ENCODE measurements at places on chromosomes 16 and 17. TPM values are rescaled to one million over a fixed set of nuclear protein-coding genes. Genes with fewer than 3 reads are reported as not detected.

Gene CDH1
- total RNA-seq: 0.16 TPM

Gene RAD51C
- 77.3 TPM for total RNA-seq

Gene ATP2C2
- not detected for total RNA-seq

Gene GSPT1
- total RNA-seq: 250 TPM

Gene CA10
- total RNA-seq: not detected

Gene ST6GALNAC1
- total RNA-seq: not detected

Gene PRKCB
- 82.6 TPM for total RNA-seq

Gene TEDC2
- total RNA-seq: 24.0 TPM

Gene UMOD
- total RNA-seq: not detected

GRCh38 chr16:83914091-83914710 lies 15.3 kb downstream of the MLYCD start:
- no peak for DNase-seq
- H3K27me3 ChIP-seq: no peaks in the 10 kb centered on the region
- peaks cover 20% of the 10 kb centered on the region for H3K36me3 ChIP-seq
- H3K4me1 ChIP-seq: no peaks in the 10 kb centered on the region
- no peak overlapping the region for H3K4me3 ChIP-seq

- DNase-seq: no peak
- peaks cover 34% of the 10 kb centered on the region for H3K27me3 ChIP-seq
- H3K4me1 ChIP-seq: no peaks in the 10 kb centered on the region
- H3K4me3 ChIP-seq: no peak overlapping the region
- no peak overlapping the region for H3K27ac ChIP-seq
These were observed 118.3 kb upstream of the EEF2KMT start for GRCh38 chr16:5215901-5216300.

GRCh38 chr17:52419229-52419641 lies 260.7 kb upstream of the CA10 start:
- no peaks in the 10 kb centered on the region for H3K36me3 ChIP-seq
- H3K4me3 ChIP-seq: no peak overlapping the region
- no peak for DNase-seq
- no peaks in the 10 kb centered on the region for H3K4me1 ChIP-seq
- H3K27ac ChIP-seq: no peak overlapping the region
- H3K27me3 ChIP-seq: no peaks in the 10 kb centered on the region

- no peak overlapping the region for H3K27ac ChIP-seq
- H3K4me3 ChIP-seq: no peak overlapping the region
- no peak for DNase-seq
- H3K36me3 ChIP-seq: no peaks in the 10 kb centered on the region
These were observed 96.4 kb upstream of the NOG start for GRCh38 chr17:56497132-56497531.

- no peak for DNase-seq
- H3K4me3 ChIP-seq: no peak overlapping the region
- no peak overlapping the region for H3K27ac ChIP-seq
- peaks cover 11% of the 10 kb centered on the region for H3K27me3 ChIP-seq
- H3K36me3 ChIP-seq: peaks cover 2% of the 10 kb centered on the region
These were observed 73.9 kb upstream of the TANC2 start for GRCh38 chr17:62892061-62892675.

DNA sequence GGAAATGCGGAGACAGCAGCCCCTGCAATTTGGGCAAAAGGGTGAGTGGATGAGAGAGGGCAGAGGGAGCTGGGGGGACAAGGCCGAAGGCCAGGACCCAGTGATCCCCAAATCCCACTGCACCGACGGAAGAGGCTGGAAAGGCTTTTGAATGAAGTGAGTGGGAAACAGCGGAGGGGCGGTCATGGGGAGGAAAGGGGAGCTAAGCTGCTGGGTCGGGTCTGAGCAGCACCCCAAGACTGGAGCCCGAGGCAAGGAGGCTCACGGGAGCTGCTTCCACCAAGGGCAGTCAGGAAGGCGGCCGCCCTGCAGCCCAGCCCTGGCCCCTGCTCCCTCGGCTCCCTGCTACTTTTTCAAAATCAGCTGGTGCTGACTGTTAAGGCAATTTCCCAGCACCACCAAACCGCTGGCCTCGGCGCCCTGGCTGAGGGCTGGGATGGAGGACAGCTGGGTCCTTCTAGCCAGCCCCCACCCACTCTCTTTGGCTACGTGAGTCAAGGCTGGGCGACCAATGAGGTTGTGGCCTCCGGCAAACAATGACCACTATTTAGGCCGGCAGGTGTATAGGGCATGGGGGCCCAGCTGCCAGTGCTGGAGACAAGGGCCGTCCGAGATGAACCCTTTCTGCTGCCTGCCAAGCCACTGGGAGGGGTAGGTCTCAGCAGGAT lies 507 bp downstream of the SERPINF1 start:
- H3K4me1 ChIP-seq: peaks cover 19% of the 10 kb centered on the region
- peaks cover 2% of the 10 kb centered on the region for H3K36me3 ChIP-seq
- no peaks in the 10 kb centered on the region for H3K27me3 ChIP-seq

- peaks cover 14% of the 10 kb centered on the region for H3K4me1 ChIP-seq
- no peaks in the 10 kb centered on the region for H3K27me3 ChIP-seq
- no peaks in the 10 kb centered on the region for H3K36me3 ChIP-seq
- H3K4me3 ChIP-seq: peak overlapping the region; percentile 98
- H3K27ac ChIP-seq: peak overlapping the region; percentile 87
These were observed 430 bp downstream of the BCAS3 start for GRCh38 chr17:60678118-60678444.

DNA sequence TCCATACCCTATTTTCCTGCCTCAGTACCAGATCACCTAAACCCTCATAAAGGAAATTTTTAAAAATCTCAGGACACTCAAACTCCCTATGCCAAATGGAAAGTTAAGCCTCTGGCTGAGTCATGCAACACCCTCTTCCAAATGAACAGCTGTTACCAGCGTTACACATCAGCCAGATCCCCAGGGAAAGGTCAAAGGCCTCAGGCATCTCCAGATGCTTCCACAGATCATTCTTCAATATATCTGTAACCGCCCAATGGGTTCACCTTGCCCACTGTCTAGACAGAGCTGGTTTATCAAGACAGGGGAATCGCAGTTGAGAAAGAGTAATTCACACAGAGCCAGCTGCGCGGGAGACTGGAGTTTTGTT lies 29.1 kb upstream of the SHCBP1 start:
- no peak overlapping the region for H3K4me3 ChIP-seq
- no peak overlapping the region for H3K27ac ChIP-seq
- no peak for DNase-seq
- H3K27me3 ChIP-seq: no peaks in the 10 kb centered on the region
- peaks cover 10% of the 10 kb centered on the region for H3K36me3 ChIP-seq
- no peaks in the 10 kb centered on the region for H3K4me1 ChIP-seq

- H3K4me3 ChIP-seq: no peak within 1 kb of the TSS
- no peaks in the 10 kb centered on the region for H3K4me1 ChIP-seq
- H3K27ac ChIP-seq: no peak within 1 kb of the TSS
- no peaks in the 10 kb centered on the region for H3K36me3 ChIP-seq
These were observed at the start of gene DNAH3 for GRCh38 chr16:21150375-21151001. TSS of gene DNAH3 (minus strand) at chr16:21150846. CDS start at chr16:21150319, 527 bp downstream.

DNA sequence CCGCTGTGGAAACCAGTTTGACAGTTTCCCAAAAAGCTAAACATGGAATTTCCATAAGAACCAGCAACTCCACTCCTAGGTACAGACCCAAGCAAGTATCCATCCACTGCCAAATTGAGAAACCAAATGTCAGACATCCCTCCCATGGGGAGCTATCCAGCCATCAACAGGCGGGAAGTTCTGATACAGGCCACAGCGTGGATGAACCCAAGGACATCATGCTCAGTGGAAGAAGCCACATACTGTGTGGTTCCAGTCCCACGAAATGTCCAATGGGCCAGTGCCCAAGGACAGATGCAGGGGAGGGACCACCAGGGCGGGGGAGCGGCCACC lies 12.6 kb upstream of the BAIAP2 start:
- no peak overlapping the region for H3K27ac ChIP-seq
- peaks cover 19% of the 10 kb centered on the region for H3K4me1 ChIP-seq
- H3K27me3 ChIP-seq: peaks cover 6% of the 10 kb centered on the region
- H3K4me3 ChIP-seq: no peak overlapping the region
- H3K36me3 ChIP-seq: no peaks in the 10 kb centered on the region

DNA sequence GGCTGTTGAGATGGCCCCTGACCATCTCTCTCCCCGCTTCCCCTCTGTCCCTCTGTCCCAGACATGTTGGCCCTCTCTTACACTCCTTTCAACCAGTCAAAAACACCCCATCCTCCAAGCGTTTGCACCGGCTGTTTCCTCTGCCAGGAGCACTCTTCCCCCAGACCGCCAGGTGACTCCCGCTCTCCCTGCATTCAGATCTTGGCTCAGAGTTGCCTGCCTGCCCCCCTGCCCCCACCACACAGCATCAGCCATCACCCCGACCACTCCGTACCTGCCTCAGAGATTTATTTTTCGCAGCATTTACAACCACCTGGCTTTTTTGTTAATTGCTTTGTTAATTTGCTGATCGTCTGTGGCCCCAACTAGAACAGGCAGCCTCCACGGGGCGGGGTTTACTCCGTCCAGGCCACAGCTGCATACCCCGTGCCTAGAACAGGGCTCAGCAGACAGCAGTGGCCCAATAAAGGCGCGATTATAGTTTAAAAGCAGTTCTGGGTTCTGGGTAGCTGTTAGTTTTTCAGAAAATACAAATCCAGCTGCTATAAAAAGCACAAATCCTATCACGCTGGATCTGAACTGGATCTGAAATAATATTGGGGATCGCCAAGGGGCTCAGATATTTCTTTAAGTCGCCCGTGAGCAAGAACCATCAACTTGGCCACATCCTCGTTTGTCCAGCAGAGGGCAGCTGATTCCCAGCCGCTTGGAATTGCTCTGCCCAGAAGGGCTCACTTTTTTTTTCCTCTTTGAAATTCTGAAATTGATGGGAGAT lies 173.6 kb downstream of the IRF8 start:
- H3K27ac ChIP-seq: no peak overlapping the region
- H3K4me3 ChIP-seq: no peak overlapping the region
- peaks cover 35% of the 10 kb centered on the region for H3K27me3 ChIP-seq
- no peaks in the 10 kb centered on the region for H3K36me3 ChIP-seq
- DNase-seq: peak; percentile 26

DNA sequence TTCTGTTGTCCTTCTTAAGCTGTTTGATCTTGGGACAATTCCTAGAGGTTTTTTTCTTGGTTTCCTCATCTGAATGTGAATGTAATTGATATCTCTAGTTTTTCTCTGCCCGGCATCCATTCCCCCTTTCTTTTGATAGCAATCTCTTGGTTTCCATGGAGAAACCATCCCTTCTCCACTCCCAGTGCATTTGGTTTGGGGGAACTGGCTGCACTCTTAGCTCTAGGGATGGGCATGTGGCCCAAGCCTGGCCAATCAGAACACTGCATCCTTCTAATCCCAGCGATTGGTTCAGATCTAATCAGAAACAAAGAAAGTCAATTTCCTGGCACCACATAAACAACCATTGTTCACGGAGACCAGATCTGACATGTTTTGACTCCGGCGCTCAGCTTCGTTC lies 45.1 kb downstream of the IRX3 start:
- H3K27me3 ChIP-seq: peaks cover 14% of the 10 kb centered on the region
- no peak overlapping the region for H3K27ac ChIP-seq
- no peaks in the 10 kb centered on the region for H3K4me1 ChIP-seq
- no peak for DNase-seq
- H3K4me3 ChIP-seq: no peak overlapping the region

DNA sequence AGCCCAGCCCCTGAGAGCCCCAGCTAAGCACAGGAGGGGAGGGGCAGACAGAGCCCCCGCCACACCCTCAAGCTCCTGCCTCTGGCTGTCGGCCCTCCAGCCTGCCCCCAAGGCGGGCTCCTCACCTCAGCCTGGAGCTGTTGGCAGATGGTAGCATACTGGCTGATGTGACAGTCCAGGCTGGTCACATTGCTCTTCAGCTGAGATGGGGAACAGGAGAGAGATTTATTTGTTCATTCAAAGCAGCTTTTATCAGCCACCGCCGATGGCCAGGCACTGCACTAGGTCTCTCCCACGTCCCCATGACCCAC lies 14.8 kb downstream of the KIF18B start:
- H3K36me3 ChIP-seq: peaks cover 23% of the 10 kb centered on the region
- H3K27me3 ChIP-seq: no peaks in the 10 kb centered on the region
- H3K27ac ChIP-seq: no peak overlapping the region
- H3K4me3 ChIP-seq: no peak overlapping the region
- no peaks in the 10 kb centered on the region for H3K4me1 ChIP-seq

- no peak overlapping the region for H3K27ac ChIP-seq
- no peaks in the 10 kb centered on the region for H3K27me3 ChIP-seq
- no peak overlapping the region for H3K4me3 ChIP-seq
- no peak for DNase-seq
- no peaks in the 10 kb centered on the region for H3K36me3 ChIP-seq
These were observed 66.4 kb downstream of the SCNN1B start for GRCh38 chr16:23368469-23368868.

- DNase-seq: no peak
- no peaks in the 10 kb centered on the region for H3K4me1 ChIP-seq
- no peak overlapping the region for H3K27ac ChIP-seq
These were observed 799.0 kb downstream of the KCNJ2 start for GRCh38 chr17:70968302-70968701.

DNA sequence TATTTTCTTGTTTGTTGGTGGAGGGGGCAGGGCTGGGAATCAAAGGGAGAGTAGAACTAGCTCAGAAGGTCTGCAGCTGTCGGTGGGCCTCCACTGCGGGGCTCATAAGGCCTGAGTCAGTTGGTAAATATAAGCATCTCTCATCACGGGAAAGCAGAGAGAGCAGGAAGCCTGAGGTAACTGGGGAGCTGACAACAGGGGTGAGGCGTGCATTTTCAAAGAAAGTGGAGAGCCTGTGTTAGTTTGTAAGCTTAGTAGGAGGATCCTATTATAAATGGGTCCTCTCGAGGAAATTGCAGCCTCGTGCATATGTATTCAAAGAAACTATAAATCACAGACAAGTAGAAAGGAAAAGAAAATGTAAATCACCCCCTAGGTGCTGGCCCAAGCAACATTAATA lies 221.0 kb upstream of the CDH13 start:
- no peaks in the 10 kb centered on the region for H3K4me1 ChIP-seq
- H3K4me3 ChIP-seq: no peak overlapping the region
- no peaks in the 10 kb centered on the region for H3K36me3 ChIP-seq
- H3K27me3 ChIP-seq: peaks cover 9% of the 10 kb centered on the region
- DNase-seq: no peak

DNA sequence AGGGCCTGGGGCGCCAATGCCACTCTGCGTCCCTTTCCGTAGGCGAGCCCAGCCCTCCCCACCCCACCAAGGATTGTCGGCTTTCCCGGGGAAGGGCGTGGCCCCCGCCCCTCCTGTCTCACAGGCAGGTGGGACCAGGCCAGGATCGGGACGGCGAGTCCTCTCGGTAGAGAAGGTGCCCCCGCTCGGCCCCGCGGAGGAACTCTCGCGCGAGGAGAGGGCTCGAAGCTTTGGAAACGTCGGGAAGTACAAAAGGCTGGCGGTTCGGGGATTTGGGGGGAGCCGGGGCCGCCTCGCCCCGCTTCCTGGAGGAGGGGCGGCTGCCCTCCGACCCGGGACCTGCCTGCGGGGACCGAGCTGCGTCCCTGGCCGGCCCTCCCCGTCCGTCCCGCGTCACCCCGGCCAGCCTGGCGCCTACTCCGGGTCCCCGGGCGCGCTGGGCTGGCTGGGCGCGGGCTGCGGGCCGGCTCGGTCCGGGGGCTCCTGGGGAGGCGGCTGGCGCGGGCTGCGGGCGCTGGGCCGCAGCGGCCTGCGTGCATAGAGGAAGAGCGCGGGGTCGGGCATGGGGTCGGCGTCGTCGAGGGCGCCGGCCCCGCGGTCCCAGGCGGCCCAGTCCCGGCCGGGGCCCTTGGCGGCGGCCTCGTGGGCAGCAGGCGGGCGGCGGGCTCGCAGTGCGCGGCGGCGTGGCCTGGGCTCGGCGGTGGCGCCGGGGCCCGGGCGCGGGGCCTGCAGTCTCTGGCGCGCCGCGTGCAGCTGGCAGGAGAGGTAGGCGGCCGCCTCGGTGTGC lies 12.6 kb upstream of the CLUH start:
- DNase-seq: no peak
- H3K36me3 ChIP-seq: no peaks in the 10 kb centered on the region

- no peaks in the 10 kb centered on the region for H3K36me3 ChIP-seq
- peaks cover 4% of the 10 kb centered on the region for H3K27me3 ChIP-seq
- no peak for DNase-seq
- H3K4me3 ChIP-seq: no peak overlapping the region
- no peak overlapping the region for H3K27ac ChIP-seq
These were observed 44.6 kb upstream of the MAP3K14 start for GRCh38 chr17:45361451-45361850.
